DMS 273 treated with DMSO at 0.1 percent for 48 hours (cell line): ENCODE measurements at places on chromosomes 5 and 9.

DNA sequence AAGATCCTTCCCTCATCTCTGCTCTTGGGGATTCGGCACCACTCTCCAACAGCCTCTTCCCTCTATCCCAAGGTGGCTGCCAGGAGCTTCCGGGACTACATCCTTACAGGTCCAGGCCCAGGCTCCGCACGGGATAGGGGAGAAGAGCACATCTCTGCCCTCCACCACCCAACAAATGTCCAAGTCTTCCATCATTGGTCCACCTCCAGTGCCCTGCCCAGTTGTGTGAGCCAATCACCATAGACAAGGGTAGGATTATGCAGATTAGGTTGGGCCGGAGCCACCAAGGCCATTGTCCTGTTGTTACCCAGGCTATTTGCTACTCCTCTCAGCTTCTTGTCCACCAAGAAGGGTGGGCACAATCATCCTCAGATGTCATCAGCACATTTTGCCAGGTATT is 9.1 kb downstream of the UNC5A start:
- no peak for DNase-seq

- DNase-seq: no peak
These were observed 104.4 kb downstream of the DENND1A start for GRCh38 chr9:123825342-123826060.

DNA sequence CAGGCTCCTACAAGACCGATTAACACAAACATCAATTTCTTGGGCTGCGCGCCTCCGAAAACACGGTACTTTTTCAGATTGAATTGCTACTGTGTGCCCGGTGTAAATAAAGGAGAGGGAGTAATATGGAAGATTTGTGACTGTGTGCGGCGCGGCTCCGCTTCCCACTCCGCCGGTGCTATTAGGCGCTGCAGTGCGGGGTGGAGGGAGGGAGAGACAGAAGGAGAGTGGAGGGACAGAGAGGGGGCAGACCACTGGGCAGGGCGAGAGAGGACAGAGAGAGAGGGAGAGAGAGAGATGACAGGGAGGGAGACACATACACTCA is 24.7 kb upstream of the RNU6ATAC start:
- DNase-seq: peak; percentile 74

DNA sequence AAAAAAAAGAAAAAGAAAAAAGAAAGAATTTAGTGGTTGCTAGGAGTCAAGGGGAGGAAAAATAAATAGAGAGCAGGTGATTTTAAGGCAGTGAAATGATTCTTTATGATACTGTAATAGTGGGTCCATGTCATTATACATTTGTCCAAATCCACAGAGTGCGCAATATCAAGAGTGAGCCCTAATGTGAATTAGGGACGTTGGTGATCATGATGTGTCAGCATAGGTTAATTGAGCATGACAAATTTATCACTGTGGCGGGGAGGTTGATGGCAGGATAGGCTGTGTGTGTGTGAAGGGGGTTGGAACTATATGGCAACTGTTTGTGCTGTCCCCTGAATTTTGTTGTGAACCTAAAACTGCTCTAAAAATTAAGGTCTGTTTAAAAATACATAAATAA is 357.8 kb downstream of the ICE1 start:
- DNase-seq: no peak

GRCh38 chr5:83011985-83012384 is 65.2 kb downstream of the TMEM167A start:
- no peak for DNase-seq

GRCh38 chr9:4864234-4864661 is 71.5 kb downstream of the RCL1 start:
- DNase-seq: no peak

- DNase-seq: no peak
These were observed 119.6 kb upstream of the TAF11L2 start for GRCh38 chr5:17378346-17378997.

- no peak for DNase-seq
These were observed 5.2 kb downstream of the BTNL9 start for GRCh38 chr5:181045316-181045715.

DNA sequence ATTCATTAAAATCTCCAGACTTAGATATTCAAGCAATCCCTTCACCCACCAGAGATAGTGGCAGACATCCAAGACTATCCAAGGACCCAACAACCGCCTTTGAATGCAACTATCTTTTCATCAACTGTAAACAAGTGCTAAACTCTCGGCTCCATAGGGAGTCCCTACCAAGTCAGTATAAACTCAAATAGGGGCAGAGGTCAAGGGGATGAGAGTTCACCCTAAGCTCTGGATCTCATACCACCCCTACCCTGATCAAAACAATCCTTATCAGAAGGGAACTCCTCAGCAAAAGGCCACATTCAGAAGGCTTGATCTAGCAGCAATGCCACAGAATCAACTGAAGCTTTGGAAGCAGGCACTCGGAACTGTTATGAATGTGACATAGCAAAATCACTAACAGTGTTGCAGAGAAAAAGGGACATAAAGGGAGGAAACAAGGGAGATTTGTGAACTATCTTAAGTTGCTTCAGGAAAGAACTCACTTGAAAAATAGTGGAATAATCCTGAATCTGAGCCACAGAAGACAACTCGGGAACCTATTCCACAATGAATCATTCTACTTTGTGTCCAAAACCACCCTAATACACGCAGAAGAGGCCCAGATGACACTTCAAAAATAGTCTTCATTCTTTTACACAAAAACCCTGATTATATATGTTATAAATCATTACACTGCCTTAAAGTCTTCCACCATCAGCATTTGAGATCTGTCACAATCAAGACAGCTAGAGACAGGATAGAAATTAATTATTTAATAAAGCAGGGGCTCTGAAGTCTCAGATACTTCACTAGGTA is 49.8 kb downstream of the NR6A1 start:
- no peak for DNase-seq

DNA sequence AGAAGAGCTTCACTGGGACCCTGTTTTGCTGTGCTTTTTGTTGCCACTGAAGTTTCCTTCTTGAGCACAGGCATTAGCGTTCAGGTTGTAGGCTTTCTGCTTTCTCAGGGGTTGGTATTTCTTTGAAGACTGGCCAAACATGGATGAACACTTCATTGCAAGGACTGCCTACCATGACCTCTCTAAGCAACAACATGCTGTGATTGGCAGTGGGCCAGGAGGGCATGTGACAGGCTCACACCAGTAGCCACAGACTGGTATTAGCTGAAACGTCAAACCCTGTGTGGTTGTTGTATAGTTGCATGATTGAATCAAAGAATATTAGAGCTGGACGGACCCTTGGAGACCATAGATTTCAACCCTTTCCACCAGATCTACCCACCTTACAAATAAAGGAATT is 20.0 kb upstream of the MLANA start:
- DNase-seq: no peak
